ENCODE measurements at places on chromosomes 4 and X.

DNA sequence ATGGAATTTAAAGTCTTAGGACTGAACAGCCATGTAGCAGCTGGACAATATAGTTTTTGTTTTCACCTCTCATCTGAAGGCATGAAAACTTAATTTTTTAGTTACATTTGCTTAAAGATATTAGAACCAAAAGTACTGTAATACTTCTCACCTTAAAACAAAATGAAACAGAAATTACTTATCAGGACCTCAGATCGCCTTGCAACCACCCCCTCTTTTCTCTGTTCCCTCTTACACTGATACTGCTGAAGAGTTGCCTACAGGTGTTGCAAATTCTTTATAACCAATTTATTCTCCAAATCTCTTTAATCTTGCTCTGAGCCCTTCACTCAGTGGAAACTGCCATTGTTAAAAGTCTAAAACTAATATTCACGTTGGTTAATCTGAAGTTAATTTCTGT, 145.0 kb downstream of the SPCS3 start:
- H3K36me3 ChIP-seq, result no peaks in the 10 kb centered on the region
- no peaks in the 10 kb centered on the region for H3K27me3 ChIP-seq
- H3K4me1 ChIP-seq, result no peaks in the 10 kb centered on the region
- no peak overlapping the region for H3K27ac ChIP-seq
- no peak overlapping the region for H3K4me3 ChIP-seq
- no peak for DNase-seq

GRCh38 chrX:46755671-46756070, 3.2 kb downstream of the SLC9A7 start:
- H3K4me1 ChIP-seq, result no peaks in the 10 kb centered on the region
- no peak overlapping the region for H3K4me3 ChIP-seq
- H3K27me3 ChIP-seq, result no peaks in the 10 kb centered on the region
- no peaks in the 10 kb centered on the region for H3K36me3 ChIP-seq

DNA sequence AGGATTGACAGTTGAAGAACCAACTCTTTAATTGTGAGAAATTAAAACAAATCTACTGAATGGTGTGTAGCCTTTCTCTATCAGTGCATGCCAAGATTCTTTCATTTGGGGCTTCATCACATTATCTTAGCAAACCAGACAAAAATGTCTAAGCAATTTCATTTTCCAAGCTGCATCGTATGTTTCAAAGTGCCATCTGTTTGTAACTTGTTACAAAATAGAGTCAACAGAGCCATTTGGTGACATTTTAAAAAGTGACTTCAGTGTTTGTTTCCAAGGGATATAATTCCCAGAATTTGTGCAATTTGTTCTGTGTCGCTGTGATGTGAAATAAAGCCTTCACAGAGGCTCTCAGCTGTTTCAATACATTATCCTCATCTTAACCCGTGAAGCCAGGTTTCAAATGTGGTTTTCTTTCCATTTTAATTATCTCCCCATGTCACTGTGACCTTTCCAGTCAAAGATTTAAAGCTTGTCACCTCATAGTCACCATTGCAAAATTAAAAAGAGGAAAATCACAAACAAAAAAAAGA, 46.0 kb upstream of the C1QTNF7 start:
- no peak for DNase-seq
- H3K36me3 ChIP-seq, result no peaks in the 10 kb centered on the region
- no peak overlapping the region for H3K4me3 ChIP-seq

DNA sequence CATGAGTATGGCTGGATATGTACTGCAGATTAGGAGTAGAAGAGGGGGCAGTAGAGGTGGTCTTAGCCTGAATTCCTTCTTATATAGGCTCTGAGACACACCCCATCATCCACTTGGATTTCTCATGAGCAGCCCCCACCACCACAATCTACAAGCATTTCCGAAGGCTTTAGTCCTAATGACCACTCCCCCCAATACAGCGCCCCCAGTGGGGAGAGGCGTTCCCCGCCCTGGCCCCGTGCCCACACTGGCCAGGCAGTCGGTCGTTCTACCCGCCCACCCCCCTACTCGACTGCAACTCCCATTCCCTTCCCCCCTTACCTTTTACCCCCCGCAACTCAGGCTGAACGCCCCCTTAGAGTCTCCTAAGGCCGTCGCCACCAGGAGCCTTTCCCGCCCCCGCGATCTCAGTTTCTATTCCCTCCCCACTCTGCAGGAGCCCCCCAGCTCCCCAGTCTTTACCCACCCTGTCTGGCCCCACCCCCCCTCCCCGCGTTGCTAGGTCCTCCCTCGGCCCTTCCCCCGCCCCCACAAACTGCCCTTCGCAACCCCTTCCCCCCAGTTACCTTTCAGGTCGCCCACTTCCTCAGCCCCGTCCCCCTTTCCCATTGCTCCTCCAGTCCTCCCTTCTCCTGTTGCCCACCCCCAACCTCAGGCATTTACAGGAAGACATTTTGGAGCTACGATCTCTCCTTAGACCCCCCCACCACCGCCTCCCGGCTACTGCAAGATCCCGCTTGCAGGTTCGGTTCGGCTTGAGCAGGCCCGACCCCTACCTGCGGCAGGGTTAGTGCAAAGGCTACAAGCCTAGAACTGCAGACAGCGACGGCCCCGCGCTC, 468 bp downstream of the ZMYM3 start:
- peaks cover 15% of the 10 kb centered on the region for H3K4me1 ChIP-seq
- peaks cover 11% of the 10 kb centered on the region for H3K36me3 ChIP-seq
- DNase-seq, result peak; percentile 52
- H3K4me3 ChIP-seq, result peak overlapping the region; percentile 67
- no peaks in the 10 kb centered on the region for H3K27me3 ChIP-seq
- peak overlapping the region; percentile 72 for H3K27ac ChIP-seq

- no peak for DNase-seq
- H3K27me3 ChIP-seq, result no peaks in the 10 kb centered on the region
- no peak within 1 kb of the TSS for H3K27ac ChIP-seq
- no peaks in the 10 kb centered on the region for H3K4me1 ChIP-seq
- peak within 1 kb of the TSS; percentile 3 for H3K4me3 ChIP-seq
Measured at GRCh38 chr4:158172261-158173258, at the start of gene GASK1B. Gene GASK1B, minus strand, starts transcription at chr4:158173025. Its CDS starts 1,650 bp downstream, at chr4:158171375.

GRCh38 chr4:100372432-100372831, 145.4 kb downstream of the EMCN start:
- H3K4me1 ChIP-seq, result no peaks in the 10 kb centered on the region
- no peak overlapping the region for H3K27ac ChIP-seq
- no peak for DNase-seq
- no peaks in the 10 kb centered on the region for H3K36me3 ChIP-seq
- no peaks in the 10 kb centered on the region for H3K27me3 ChIP-seq
- H3K4me3 ChIP-seq, result no peak overlapping the region

GRCh38 chr4:54709400-54709799, 51.6 kb downstream of the KIT start:
- no peak overlapping the region for H3K4me3 ChIP-seq
- H3K27ac ChIP-seq, result no peak overlapping the region
- H3K27me3 ChIP-seq, result no peaks in the 10 kb centered on the region
- no peaks in the 10 kb centered on the region for H3K4me1 ChIP-seq
- no peaks in the 10 kb centered on the region for H3K36me3 ChIP-seq
- DNase-seq, result no peak

DNA sequence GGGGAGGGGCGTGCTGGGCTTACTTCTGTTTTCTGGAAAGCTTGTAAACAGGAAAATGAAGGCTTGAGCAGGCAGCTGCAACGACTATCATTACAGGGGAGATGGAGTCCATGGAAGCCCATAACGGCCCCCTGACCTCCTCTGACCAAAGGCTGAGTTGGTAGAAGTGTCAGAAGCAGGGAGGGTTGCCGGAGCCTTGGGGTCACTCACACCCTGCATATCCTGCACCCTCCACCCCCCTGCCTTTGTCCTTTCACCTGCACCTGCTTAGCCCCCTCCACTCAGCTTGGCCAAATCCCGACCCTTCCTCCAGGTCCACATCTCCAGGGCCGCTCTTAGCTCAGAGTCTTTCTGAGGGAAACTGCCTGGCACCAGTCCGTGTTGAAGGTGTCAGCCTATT, 12.5 kb upstream of the MSX1 start:
- H3K4me1 ChIP-seq, result no peaks in the 10 kb centered on the region
- no peak for DNase-seq
- no peaks in the 10 kb centered on the region for H3K27me3 ChIP-seq

DNA sequence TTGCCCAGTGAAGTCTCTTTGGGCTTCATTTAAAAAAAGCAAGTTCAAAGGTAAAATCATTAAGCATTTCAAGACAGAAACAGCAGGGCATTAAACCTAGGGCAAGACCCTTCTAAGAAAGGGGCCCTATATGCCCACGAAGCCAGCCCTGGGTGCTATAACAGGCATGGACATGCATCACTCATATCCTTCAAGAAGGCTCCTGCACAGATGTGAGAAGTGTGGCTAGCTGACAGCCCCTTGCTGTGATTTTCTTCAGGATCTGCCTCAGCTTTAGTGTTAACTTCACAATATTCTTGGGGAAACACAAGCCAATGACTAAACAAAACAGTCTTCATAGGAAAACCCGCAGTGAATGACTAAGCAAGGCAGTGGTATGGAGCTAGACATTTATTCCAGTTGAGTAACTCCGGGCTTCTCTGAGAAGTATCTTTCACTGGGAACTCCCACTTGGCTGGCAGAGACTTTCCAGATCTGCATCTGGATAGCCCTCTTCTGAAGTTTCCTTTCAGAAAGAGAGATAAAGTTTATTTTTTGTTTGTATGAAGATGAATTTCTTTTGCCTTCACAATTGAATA, 11.9 kb upstream of the MAOA start:
- H3K27me3 ChIP-seq, result no peaks in the 10 kb centered on the region
- no peak for DNase-seq
- H3K27ac ChIP-seq, result no peak overlapping the region
- no peak overlapping the region for H3K4me3 ChIP-seq

DNA sequence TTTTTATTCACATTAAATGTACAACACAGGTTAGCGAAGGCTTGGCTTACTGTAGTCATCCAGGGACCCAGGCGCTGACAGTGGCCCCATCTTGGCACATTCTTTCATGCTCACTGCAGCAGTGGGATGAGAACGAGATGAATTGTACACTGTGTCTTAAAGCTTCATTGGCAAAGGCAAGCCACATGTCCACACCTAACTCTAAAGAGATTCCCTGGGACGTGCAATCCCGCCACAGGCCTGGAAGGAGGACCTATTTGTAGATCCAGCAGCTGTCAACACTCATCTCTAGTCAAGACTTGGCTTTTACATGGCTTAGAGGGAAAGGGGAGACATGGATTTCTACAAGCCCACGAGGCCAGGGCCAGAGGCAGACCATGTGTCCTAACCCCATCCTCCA, 16.1 kb upstream of the CXCR3 start:
- H3K27ac ChIP-seq, result no peak overlapping the region
- no peak for DNase-seq
- H3K4me3 ChIP-seq, result no peak overlapping the region
- H3K36me3 ChIP-seq, result no peaks in the 10 kb centered on the region
- H3K4me1 ChIP-seq, result no peaks in the 10 kb centered on the region

DNA sequence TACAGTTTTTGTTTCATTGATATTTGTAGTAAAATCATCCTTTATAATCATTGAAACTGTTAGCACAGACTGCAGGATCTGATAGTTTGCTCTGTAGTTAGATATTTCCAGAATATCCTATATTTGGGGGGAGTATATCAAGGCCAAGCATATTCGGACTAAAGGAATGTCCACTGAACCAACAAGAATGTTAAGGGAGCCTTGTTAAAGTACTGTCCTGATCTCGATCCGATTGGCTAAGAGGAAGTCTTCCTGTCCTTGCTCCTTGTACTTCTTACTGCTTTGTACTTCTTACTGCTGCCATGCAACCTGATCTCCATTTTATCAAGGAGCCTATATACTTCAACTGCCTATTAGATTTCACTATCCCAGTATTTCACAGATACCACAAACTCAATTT, 449.3 kb downstream of the RPA4 start:
- no peaks in the 10 kb centered on the region for H3K27me3 ChIP-seq
- no peaks in the 10 kb centered on the region for H3K4me1 ChIP-seq
- no peak overlapping the region for H3K27ac ChIP-seq

GRCh38 chr4:133188433-133189146, 39.5 kb downstream of the PCDH10 start:
- no peaks in the 10 kb centered on the region for H3K36me3 ChIP-seq
- H3K4me3 ChIP-seq, result no peak overlapping the region
- no peaks in the 10 kb centered on the region for H3K27me3 ChIP-seq
- no peak for DNase-seq
- H3K4me1 ChIP-seq, result no peaks in the 10 kb centered on the region
- H3K27ac ChIP-seq, result no peak overlapping the region

GRCh38 chr4:168743601-168744000, 246.7 kb downstream of the PALLD start:
- no peaks in the 10 kb centered on the region for H3K36me3 ChIP-seq
- H3K4me3 ChIP-seq, result no peak overlapping the region
- H3K27ac ChIP-seq, result peak overlapping the region; percentile 17
- no peaks in the 10 kb centered on the region for H3K4me1 ChIP-seq

GRCh38 chr4:25253071-25253445, 19.2 kb downstream of the PI4K2B start:
- DNase-seq, result no peak
- no peaks in the 10 kb centered on the region for H3K27me3 ChIP-seq
- no peak overlapping the region for H3K4me3 ChIP-seq
- H3K27ac ChIP-seq, result no peak overlapping the region

GRCh38 chr4:7515390-7515902, 80.7 kb upstream of the PSAPL1 start:
- H3K27ac ChIP-seq, result no peak overlapping the region
- H3K4me1 ChIP-seq, result no peaks in the 10 kb centered on the region
- no peaks in the 10 kb centered on the region for H3K36me3 ChIP-seq
- no peaks in the 10 kb centered on the region for H3K27me3 ChIP-seq

Data from Peyer's patch (tissue), 4 donors.